ENCODE measurements at places on chromosomes 5 and 9. TPM values are rescaled to one million over a fixed set of nuclear protein-coding genes. Genes with fewer than 3 reads are reported as not detected.

Gene TMEM215
- 0.09 TPM for total RNA-seq

Gene ARHGEF39
- total RNA-seq = 1.2 TPM

Gene WDR38
- total RNA-seq = 6.6 TPM

Gene GPX3
- 855 TPM for total RNA-seq

- no peak for DNase-seq
These were observed 14.1 kb downstream of the FNIP1 start for GRCh38 chr5:131782717-131783116.

GRCh38 chr9:105296445-105296844 is 52.0 kb downstream of the SLC44A1 start:
- DNase-seq = no peak

DNA sequence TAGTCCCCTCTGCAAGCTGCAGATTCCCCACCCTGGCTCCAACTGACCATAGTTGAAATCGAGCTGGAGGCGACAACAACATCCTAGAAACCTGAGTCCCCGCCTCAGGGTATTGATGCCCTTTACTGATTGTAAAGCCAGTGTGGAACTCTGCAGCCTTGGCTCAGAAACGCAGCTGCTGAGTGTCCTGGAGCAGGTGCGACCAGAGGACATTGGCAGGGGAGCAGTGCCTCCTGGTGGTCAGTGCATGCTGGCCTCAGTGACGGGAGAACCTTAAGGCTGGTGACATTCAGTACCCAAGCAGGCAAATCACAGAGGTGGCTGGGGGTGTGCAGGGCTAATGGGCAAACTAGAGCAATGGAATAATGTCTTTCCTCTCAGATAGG is 20.4 kb upstream of the ZNF354B start:
- DNase-seq = peak; percentile 77

- no peak for DNase-seq
These were observed 3.9 kb downstream of the IRX2 start for GRCh38 chr5:2747363-2748162.

- DNase-seq = no peak
These were observed 13.2 kb downstream of the OR2K2 start for GRCh38 chr9:111316796-111317195.

GRCh38 chr5:93620487-93621326 is 37.7 kb downstream of the NR2F1 start:
- peak; percentile 78 for DNase-seq

DNA sequence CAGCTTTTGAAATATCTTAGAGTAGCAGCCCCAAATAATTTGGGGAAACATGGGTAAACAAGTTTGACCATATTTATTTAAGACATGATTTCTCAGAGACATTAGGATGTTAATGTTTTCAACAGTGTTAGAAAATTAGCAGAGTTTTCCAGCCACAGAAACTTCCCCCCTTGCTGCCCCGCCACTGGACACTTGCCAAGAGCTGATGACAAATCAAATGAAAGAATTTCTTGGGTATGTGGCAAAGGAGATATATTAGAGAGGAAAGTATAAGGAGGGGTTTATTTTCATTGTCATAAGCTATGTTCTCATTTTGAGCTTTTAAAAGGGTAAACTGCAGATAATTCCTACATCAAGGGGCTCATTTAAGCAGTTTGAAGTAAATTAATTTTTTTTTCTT is 15.9 kb downstream of the GABRA1 start:
- DNase-seq = no peak

GRCh38 chr5:18048449-18048848 is 414.2 kb downstream of the TAF11L14 start:
- DNase-seq = no peak

DNA sequence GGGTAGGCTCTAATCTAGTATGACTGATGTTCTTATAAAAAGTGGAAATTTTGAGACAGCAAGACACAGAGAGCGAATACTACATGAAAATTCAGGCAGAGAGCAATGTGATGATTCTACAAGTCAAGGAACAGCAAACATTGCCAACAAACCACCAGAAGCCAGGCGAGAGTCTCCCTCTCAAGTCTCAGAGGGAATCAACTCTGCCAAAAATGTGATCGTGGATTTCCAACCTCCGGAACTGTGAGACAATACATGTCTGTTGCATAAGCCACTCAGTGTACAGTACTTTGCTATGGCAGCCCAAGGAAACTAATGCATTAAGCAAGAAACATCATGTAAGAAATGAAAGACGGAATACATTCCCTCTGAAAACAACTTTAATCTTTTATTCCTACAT is 52.1 kb upstream of the CCNG1 start:
- no peak for DNase-seq

GRCh38 chr5:179504191-179504590 is 46.2 kb upstream of the RUFY1 start:
- DNase-seq = no peak

DNA sequence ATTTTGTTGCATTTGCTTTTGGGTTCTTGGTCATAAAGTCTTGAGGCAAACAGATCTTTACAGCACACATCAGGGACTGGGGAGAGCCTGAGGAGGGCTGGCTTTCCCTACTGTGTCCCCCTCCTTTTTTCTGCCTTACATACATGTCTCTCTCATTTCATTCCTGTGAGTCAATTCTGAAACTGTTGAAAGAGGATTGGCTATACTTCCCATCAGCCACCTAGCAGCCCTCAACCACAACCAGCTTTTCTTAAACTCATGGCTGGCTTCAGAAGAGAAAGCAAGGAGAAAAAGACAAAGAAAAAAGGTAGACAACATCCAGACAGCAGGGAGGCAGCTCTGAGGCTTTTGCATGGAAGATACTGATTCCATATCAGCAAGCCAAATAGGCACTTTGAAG is 374.8 kb upstream of the KIF2A start:
- DNase-seq = no peak

DNA sequence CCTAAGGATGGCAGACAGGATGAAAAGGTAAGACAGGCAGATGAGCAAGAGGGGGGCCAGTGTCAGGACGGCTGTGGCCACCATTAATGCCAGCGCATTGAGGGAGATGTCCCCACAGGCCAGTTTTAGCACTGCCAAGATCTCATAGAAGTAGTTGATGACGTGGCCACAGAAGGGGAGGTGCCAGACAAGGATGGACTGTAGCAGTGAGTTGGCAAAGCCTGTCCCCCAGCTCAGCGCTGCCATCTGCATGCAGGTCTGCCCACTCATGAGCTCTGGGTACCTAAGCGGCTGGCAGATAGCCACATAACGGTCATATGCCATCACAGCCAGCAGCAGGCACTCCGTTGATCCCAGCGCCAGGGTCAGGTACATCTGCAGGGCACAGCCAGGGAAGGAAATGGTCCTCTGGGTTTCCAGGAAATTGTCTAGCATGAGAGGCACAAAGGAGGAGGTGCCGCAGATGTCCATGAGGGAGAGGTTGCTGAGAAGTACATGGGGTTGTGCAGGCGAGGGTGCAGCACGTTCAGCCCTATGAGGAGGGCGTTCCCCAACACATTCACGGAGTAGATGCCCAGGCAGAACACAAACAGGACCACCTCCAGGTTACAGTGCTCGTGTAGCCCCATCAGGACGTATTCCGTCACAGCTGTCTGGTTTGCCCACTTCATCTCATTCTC is 10.8 kb downstream of the OR13J1 start:
- DNase-seq = no peak

DNA sequence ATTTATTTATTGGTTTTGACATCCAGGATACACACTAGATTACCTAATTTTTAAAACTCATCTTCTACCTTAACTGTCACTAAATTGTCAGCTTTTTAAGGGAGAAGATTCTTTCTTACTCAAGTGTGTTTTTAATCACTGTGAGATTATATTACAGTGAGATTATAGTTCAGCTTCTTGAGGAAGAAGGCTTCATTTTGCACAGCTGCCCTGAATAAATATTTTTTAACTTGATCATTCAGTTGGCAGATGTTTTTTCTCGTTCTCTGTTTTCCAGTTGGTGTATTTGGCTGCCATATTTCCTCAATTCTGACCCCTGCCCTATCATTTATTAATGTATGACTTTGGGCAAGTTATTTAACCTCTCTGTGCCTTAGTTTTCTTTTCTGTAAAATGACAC is 15.0 kb upstream of the ELL2 start:
- no peak for DNase-seq

GRCh38 chr9:89661956-89662717 is 57.3 kb downstream of the GADD45G start:
- peak; percentile 97 for DNase-seq

- no peak for DNase-seq
These were observed 25.7 kb downstream of the FAM174A start for GRCh38 chr5:100560860-100561259.

DNA sequence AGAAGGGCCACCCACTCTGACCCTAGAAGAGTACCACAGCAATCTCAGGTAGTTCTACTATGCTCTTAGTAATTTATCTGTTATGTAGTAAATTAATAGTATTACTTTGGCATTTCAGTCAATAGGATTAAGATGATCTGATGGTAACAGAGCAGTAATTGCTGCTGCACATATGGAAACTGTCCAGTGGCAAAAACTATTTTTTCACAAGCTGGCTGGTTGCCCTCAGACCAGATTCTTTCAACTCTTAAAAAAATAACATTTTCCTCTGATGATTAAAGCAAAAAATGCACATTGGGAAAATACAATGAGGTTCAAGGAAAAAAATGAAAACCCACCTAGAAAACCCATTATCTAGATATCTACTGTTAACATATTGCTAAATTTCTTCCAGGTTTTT is 19.7 kb downstream of the GLRA1 start:
- no peak for DNase-seq

Measured in lower lobe of right lung (tissue), 2 donors.